ENCODE measurements at places on chromosomes 1 and 21.

- DNase-seq, result no peak
These were observed 87.1 kb upstream of the PAXBP1 start for GRCh38 chr21:32858628-32859027.

- no peak for DNase-seq
These were observed 18.9 kb downstream of the NECAP2 start for GRCh38 chr1:16459352-16459925.

- no peak for DNase-seq
These were observed 11.0 kb downstream of the UBL4B start for GRCh38 chr1:110123224-110123623.

GRCh38 chr1:204498981-204499380 is 4.4 kb upstream of the PIK3C2B start:
- no peak for DNase-seq

DNA sequence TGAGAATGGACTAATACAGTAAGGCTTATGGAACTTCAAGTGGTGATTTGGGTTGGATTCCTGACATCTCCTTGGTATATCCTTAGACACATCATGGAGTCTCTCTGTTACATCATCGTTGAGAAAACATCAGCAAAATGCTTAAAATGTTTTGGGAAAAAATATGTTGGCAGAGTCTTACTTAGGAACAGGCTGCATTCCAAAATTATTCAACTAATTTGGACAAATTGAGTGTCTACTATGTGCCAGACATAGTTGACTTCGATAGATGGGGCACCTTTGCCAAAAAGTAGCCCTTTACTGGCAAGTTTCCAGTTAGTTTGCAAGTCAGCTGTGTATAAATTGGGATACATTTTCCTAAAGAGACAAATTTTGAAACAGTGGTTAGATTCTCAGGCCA is 253.4 kb upstream of the ST6GALNAC5 start:
- DNase-seq, result no peak

- DNase-seq, result no peak
These were observed 18.7 kb downstream of the ZSWIM5 start for GRCh38 chr1:45187725-45188124.

DNA sequence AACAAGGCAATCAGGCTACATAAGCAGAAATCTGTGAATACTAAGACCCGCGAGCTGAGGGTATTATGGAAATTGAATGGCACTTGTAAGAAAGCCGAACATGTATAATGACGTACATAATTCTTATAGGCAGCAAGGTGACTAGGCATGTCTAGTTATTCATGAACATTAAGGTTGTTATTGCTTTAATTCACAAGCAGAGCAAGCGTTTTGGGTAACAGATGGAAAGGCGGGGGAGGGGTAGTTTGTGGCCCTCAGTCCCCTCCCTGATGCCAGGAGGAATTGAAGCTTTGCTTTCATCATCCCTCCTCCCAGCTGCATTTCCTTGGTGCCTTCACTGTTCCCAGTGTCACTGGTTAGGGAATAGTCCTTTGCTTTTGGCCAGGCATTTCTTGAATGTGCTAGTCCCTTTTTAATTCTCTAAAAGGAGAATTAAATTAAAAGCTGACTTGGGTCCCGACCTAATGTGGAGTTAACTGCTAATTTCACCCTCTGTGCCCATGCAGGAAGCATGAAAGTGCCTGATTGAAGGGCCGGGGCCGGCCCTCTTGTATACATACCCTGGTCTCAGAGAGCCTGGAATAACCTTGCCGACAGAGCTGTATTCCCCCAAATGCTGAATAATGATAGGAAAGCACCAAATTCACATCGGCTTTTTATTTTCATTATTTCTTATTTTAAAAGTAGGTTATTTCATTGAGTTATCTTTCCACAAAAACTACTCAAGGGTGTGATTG is 42.5 kb downstream of the RYR2 start:
- no peak for DNase-seq

Measured in type B pancreatic cell (in vitro differentiated cells).